ENCODE measurements at places on chromosomes 5 and 9.

DNA sequence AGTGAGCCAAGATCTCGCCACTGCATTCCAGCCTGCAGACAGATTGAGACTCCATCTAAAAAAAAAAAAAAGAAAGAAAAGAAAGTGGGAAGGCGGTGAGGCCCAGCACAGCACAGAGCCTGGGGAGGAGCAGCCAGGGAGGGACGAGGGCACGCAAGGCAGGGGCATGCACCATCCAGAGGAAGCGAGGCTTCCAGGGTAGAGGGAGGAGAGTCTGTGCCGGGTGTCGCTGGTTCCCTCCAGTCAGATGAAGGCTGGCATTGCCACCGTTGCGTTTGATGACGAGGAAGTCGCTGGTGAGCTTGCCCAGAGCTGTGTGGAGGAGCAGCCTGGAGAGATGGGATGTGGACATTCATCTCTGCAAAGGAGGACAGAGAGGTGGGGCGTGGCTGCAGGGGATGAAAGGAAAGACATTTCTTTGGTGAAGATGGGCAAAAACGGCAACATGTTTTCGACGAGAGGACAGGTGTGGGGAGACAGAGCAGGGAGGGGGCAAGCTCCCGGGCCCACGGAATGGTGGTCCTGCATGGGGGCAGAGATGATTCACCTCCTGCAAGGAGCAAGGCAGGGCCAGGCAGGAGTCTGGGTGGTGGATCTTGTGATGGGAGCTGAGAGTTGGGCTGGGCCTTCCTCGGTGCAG lies 18.6 kb upstream of the OLFM1 start:
- DNase-seq: no peak

- DNase-seq: no peak
Observed at GRCh38 chr5:74140409-74140808, 500.1 kb downstream of the ENC1 start.

- no peak for DNase-seq
Observed at GRCh38 chr5:160020964-160021363, 12.0 kb downstream of the TTC1 start.

GRCh38 chr9:104765138-104765537 lies 1.2 kb downstream of the NIPSNAP3B start:
- DNase-seq: peak; percentile 2

- no peak for DNase-seq
Observed at GRCh38 chr5:84382363-84383295, 2.1 kb downstream of the EDIL3 start.

- DNase-seq: no peak
Observed at GRCh38 chr5:135971701-135972100, 16.9 kb upstream of the LECT2 start.

DNA sequence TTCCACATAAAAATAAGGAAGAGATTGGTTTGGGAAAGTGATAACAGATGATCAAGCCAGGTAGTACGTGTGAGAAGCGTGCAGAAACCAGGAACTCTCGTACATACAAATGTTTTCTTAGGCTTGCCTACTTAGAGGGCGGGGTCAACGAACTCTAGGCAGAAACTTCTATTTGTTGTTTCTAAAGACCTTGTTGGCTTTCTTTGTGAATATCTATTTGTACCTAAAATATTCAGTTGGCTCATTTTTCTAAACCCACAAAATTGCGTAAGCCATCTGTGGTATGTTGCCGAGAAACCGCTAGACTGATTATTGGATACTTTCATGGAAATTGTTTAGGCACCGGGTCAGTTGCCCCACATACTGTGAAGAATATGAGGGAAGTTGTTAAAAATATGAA lies 458.5 kb downstream of the MAT2B start:
- no peak for DNase-seq

DNA sequence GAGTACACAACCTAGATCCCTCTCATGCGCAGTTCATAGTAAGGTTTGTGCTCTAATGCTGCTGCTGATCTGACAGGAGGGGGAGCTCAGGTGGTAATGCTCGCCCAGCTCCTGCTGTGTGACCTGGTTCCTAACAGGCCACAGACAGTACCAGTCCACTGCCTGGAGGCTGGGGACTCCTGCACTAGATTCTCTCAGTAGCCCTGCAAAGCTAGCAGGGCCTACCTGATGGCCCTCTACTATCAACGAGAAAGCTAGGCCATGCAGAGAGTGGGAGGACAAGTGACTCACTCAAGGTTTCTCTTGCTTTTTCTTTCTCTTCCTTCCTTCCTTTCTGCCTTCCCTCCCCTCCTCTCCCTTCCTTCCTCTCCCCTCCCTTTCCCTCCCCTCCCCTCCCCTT lies 55.1 kb upstream of the TEX48 start:
- DNase-seq: peak; percentile 32

- DNase-seq: no peak
Observed at GRCh38 chr5:33153831-33154230, 286.9 kb upstream of the TARS1 start.

GRCh38 chr9:78363221-78363620 lies 66.3 kb downstream of the PSAT1 start:
- DNase-seq: no peak

DNA sequence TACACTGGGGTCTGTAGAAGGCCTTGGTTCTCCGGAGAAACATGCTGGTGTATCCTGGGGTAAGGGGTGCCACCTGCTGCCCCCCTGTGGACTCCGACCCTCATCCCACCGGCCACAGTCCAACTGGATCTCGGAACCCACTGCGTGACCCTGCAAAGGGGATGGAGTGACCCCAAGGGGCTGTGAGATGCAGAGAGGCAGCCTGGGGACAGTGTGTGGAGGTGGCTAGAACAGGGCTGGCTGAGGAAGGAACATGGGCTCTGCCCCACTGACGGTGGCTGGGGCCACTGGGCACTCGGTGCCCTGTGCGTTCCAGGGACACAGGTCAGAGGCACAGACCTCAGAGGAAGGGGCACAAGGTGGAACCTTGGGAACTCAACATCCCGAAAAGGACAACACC lies 2.3 kb downstream of the NACC2 start:
- DNase-seq: no peak

DNA sequence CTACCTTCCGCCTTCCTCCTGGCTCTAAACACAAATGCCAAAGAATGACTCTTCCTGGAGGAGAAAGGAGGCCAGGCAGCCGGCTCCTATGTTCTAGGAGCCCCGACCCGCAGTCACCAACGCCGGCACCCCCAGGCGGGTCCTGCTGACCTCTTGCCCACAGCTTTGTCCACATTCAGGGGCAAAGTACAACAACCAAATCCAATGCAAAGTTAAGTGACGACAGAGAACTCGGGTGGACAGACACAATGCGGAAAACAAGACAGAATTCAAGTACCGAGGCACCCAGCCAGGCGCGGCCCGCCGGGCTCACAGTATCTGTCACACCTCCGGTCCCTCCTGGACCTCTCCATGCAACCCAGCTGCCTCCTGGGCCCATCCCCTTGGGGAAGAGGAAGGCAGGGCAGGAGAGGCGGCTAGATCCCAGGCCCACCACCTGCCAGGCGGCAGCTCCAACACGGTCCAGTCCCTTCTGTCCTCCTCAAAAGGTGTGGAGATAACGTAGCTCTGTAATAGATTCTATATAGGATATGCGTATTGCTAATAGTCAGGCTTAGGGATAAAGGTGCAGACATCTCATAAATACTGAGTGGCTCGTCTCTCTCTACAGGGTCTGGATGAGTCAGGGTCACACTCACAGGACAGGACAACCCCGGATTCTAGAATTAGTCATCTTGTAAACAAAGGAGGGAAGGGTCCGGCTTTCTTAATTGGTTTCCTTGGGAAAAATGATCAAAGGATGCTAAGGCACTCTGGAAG lies 46.9 kb upstream of the UBAC1 start:
- no peak for DNase-seq

DNA sequence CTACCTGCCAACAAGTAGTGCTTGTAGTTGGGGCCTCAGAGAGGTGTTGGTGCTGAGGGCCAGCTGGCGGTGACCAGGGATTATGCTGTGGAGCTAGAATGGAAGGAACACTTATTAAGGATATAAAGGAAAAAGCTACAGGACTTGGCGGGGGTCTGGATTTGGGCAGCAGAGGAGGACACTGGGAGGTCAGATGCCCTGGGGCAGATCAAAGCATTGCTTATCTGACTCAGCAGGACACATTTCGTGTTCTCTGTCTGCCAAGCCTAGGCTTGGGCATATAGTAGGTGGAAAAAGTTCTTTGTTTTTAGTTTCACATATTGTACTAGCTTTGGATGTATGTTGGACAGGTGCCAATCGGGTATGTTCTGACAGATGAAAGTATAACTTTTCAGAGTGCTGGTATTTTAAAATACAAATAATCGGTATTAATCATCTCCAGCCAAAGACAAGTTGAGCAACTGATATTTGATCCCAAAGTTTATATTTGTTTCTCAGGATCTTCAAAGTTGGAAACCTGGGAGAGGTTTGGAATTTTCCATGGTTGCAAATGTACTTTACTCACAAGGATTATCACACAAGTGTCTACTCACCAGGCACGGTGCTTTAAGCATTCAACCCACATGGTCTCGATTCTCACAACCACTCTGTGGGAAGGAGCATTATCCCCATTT lies 69.4 kb downstream of the IQGAP2 start:
- no peak for DNase-seq

DNA sequence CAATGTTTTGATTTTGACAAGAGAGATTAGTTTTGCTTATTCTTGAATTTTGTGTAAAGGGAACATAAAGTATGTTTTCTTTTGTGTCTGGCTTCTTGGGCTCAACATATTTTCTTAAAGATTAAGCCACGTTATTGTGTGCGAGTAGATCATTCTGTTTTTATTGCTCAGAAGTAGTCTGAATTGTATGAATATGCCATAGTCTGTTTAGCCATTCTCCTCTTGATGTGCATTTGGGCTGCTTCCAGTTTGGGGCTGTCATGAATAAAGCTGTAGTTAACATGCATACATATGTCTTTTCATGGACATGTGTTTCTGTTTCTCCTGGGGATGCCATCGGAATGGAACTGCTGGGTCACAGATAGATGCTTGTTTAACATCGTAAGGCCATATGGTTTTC lies 198.9 kb downstream of the FANCC start:
- no peak for DNase-seq

GRCh38 chr5:125961150-125961549 lies 462.1 kb upstream of the GRAMD2B start:
- DNase-seq: no peak

GRCh38 chr5:99239826-99240360 lies 311.1 kb upstream of the CHD1 start:
- no peak for DNase-seq

DNA sequence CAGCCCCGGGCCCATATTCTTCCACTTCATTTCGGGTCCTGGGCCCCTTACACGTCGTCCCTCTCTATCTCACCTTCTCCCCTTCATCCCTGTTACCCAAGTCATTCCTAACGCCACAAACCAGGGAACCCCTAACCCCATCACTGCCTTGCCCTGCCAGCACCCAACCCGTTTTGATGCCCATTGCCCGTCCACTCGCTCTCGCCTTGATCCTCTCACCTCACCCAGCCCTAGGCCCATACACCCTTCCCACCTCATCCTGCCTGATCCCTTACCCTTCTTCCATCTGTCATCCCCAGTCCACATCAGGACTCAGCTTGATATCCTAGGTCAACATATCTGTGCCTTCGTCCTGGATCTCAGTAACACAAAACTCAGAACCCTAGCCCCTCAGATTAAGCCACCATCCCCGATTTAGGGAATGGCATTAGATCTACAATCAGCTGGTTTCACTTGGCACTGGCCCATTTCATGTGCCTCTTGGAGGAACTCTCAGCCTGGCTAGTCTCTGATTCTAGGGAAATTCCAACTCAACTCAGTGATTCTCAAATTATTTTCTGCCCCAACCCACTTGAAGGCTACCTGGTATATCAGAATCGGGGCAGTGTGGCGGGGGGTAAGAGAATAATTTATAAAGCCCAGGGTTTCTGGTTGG lies 489 bp downstream of the CHMP5 start:
- DNase-seq: no peak

GRCh38 chr5:106127985-106128384 lies 1542.8 kb downstream of the EFNA5 start:
- DNase-seq: no peak

DNA sequence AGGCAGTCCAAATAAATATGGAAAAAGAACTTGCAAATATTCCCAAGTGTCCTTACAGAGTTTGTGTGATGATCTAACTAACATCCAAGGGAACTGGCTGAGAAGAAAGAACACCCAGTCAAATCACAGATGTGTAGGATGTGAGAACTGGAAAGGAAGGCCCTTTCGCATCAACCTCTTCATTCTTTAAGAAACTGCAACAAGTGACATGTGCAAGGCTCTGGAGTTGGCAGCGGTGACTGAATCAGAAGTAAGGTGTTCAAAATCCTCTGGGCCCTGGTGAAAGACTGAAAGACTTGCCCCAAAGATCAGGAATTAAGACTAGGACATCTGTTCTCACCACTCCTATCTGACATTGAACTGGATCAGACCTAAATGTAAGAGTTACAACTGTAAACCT lies 88.7 kb downstream of the RAPGEF1 start:
- DNase-seq: no peak

- no peak for DNase-seq
Observed at GRCh38 chr9:109428854-109429253, 69.3 kb downstream of the PTPN3 start.

- no peak for DNase-seq
Observed at GRCh38 chr5:150663936-150664335, 2.9 kb downstream of the MYOZ3 start.

- DNase-seq: no peak
Observed at GRCh38 chr9:97903177-97903576, 19.1 kb downstream of the TRMO start.

DNA sequence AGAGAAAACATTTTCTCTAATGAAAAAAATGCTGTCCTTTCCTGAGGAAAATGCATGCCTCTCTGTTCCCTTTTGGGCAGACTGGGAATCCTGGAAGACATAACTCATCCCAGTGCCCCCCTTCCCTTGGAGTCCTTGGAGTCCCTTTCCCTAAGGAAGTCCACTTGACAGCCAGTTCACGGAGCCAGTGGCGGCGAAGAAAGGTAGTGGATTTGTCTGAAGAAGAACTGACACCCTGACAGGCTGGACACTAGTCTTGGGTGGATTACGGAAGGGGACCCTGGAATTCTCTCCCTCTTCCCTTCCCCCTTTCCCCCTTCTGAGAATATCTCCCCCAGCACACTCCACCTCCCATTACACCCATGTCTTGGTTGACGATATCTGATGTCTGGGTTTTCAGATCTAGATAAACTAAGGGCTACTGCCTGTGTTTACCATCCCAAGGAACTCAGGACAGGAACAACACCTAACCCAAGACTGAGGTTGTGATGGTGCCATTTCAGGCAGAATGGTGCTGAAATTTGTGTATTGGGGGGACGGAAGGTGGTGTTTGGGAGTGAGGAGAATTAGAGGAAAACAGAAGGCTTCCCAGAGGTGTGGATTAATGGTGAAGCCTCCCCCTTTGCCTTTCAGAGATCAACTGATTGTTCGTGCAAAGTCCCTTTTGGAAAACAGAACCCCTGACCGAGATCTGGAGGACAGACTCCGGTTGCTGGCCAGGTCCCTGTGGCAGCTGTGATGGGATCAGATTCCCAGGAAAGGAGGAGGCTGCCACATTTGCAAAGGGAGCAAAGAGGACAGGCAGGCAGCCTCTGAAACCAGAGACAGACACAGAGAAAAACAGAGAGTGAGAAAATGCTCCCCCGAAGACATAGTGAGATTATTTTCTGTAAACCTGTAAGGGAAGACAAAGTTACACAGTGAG lies 704 bp downstream of the SPARC start:
- DNase-seq: no peak

- no peak for DNase-seq
Observed at GRCh38 chr5:60477849-60478248, 222.1 kb downstream of the DEPDC1B start.
